ENCODE measurements at places on chromosomes 7 and 10.

GRCh38 chr10:22646388-22646853, 68.0 kb downstream of the PIP4K2A start:
- DNase-seq = no peak

- no peak for DNase-seq
Observed at GRCh38 chr7:30430276-30430675, 48.3 kb downstream of the NOD1 start.

GRCh38 chr7:143510854-143511592, 33.4 kb downstream of the TAS2R41 start:
- no peak for DNase-seq

- DNase-seq = no peak
Observed at GRCh38 chr7:129721068-129721467, 109.5 kb downstream of the NRF1 start.

DNA sequence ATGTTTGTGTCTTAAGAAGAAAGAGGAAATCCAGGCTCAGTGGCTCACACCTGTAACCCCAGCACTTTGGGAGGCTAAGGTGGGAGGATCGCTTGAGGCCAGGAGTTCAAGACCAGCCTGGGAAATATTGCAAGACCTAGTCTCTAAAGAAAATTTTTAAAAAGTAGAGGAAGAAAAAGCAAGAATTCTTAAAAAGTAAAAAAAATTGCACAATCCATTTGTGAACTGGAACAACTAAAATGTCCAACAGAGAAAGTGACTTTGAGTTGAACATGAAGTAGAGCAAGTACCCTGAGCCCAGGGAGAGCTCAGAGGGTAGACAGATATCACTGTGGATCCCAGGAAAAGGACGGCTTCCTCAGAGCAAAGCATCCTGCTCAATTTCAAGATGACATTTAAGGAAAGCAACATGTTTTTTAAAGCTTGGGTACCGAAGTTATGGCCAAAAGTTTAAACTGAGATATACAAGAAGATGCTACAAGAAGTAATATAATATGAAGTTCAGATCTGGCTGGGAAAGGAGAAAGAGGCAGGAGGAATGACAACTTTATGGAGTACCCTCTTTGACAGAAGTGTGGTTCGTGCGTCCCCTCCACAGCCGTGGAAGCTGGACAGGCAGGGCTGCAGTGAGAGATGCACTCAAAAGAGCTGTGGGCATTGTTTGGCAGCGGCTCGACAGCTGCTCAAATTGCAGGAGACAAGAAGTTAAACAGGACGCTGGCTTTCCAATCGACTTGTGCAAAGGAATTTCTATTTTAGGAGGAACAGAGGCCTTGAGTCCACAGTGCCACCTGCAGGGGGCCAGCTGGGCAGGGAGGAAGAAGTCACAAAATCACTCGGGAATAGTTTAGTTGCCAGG, 201.3 kb downstream of the JCAD start:
- DNase-seq = no peak

DNA sequence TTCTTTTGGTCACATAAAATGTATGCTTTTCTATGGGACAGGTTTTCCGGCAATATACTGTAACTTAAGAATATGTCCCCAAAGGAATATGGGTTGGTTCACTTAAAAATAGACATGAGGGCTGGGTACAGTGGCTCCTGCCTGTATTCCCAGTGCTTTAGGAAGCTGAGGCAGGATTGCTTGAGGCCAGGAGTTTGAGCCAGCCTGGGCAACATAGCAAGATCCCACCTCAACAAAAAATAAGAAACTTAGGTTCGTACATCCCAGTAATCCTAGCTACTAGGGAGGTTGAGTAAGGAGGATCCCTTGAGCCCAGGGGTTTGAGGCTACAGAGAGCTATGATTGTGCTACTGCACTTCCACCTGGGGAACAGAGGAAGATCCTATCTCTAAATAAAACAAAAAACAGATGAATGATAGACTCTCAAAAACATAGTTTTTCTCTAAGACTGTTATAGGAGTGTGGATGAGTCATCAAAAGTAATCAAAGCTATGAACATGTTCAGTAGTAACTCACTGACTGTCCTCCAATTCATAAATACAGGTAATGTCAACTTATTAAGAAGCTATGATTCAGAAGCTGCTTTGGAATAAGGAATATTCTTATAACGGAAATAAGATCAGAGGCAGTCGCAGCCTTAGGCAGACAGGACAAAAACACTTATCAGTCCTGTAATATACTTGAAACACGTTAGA, 2.6 kb upstream of the SEC31B start:
- DNase-seq = no peak

GRCh38 chr10:48762064-48763042, 77.7 kb downstream of the WDFY4 start:
- DNase-seq = no peak

GRCh38 chr10:71746344-71747037, 26.8 kb downstream of the VSIR start:
- no peak for DNase-seq

DNA sequence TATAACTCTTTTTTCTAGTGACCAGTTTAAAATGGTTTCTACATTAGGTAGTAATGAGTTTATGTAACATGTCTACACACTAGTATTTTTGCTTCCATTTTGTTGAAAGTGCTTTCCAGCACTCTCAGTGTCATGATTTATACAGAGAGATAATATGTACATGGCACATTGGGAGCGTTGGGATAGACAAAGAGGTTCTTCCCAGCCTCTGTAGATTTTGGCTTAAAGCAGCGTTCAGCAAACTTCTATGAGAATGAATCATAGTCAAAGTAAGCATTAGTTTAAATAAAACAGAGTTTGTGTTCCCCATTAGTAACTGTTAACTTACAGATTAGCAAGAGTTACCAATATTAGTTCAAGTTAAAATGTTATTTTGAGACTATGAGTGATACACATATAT, 43.9 kb downstream of the SEPTIN14 start:
- no peak for DNase-seq

DNA sequence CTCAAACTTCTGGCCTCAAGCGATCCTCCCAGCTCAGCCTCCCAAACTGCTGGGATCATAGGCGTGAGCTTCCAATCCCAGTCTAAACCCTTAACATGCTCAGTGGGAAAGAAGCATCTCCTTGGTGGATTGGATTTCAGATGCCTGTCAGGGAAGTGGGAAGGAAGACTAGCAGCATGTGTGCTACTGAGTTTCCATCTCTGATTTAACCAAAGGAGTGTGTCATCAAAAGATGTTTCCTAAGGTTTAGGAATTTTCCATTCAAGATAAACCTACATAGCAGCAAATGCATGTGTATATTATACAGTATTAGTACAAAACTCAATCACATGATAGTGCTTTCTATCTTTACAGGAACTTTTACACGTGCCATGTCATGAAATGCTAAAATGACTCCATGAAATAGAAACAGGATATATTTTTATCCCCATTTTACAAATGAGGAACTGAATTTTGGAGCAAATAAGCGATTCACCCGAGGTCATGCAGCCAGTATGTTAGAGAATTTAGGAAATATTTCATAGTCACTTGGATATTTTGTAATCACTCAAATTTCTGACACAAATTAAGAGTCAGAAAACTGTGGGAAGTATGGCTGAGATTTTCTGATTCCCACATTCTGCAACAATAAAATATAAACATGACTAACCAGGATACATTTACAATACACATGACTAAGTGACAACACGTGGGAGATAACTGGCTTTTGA, 11.4 kb upstream of the TMEM26 start:
- DNase-seq = no peak

DNA sequence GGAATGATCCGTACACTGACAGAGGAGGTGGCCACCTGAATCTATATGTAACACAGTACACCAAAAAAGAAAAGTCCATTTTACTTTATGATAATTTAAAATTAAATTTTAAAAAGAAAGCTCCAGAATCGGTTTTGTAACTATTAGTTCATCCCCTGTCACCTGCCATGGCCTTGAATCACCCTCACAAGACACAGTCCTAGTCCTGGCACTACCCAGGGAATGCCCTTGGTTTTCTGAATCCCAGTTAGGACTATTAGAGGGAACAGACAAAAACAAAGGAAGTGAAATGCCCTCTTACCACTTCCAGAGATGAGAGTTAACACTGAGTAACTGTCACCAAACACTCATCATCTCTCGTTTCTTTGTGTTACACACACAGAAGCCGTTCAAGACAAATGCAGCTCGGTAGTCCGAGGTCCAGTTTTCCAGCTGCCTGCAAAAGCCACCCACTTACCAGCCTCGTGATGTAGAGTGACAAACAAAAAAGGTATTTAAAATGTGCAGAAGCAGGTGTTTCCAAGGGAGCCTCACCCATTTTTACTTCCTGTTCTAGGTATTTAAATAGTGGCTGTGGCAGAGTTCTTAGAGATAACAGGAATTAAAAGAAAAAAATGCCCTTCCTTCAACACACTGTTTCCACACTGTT, 6.1 kb downstream of the PTPRN2 start:
- no peak for DNase-seq

DNA sequence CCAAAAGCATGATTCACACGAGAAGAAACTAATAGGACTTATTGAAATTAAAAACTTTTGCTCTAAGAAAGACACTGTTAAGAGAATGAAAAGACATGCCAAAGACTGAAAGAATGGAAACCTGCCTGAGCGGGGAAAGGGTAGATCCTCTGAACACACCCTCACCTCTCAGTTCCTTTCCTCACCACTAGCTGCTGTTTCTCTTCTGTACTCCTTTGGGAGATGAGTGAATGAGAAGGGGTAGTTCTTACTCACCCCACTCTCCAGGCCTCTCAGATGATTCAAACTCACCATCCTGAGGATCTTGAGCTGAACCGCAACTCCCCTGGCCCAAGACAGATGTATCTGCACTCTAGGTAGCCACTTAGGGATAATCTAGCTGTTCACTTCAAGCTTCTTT, 41.9 kb downstream of the IQUB start:
- DNase-seq = no peak

DNA sequence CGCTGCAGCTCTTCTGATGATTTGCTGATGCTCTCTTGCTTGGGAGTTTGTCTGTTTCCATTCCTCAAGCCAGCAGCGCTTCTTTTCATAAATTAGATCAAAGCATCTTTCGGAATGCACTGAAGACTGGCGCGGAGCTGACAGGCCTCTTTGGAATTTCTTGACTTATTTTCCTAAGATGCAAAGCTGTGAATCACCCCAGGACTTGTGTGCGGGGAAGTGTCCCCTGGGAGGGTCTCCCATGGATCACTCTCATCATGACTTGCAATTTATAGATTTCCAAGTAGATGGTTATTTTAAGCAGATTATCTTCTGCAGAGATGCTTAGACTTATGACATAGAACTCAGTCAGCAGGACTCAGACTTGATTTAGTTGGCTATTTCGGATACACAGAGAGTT, 467.2 kb downstream of the TCERG1L start:
- no peak for DNase-seq

DNA sequence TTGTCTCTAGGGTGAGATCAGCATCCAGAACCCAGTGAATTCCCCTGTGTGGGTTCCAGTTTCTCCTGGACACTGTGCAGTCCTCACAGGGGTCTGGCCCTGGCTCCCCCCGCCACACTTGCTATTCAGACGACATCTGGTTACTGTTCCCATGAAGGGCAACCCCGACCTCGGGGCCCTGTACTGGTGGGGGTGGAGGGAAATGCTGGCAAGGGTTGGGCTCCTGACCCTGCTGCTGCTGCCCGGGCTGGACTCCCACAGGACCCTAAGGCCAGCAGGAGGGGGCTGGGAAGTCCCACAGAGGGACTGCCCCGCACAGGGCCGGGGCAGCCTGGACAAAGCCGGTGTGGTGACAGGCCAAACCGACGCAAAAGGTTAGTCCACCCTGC, 768 bp upstream of the CPA1 start:
- DNase-seq = no peak
